ENCODE measurements at places on chromosomes 2 and 18. TPM values are rescaled to one million over a fixed set of nuclear protein-coding genes. Genes with fewer than 3 reads are reported as not detected.

DNA sequence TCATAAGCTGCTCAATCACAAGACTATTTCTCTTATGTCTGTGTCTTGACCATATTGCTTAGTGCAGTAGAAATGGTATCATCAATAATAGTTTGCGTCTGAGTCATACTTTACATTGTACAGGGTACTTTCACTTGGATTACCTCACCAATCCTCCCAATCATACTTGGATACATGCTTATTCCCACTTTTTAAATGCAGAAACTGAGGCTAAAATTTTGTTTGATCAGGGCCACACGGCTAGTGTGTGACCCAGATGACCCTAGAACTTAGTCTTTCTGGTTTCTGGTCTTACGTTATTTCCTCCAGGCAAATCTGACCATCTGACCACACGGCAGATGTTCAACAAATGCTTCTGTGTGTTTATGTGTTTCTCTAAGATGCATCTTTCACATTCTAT is 23.8 kb upstream of the CCL20 start:
- no peak for DNase-seq

DNA sequence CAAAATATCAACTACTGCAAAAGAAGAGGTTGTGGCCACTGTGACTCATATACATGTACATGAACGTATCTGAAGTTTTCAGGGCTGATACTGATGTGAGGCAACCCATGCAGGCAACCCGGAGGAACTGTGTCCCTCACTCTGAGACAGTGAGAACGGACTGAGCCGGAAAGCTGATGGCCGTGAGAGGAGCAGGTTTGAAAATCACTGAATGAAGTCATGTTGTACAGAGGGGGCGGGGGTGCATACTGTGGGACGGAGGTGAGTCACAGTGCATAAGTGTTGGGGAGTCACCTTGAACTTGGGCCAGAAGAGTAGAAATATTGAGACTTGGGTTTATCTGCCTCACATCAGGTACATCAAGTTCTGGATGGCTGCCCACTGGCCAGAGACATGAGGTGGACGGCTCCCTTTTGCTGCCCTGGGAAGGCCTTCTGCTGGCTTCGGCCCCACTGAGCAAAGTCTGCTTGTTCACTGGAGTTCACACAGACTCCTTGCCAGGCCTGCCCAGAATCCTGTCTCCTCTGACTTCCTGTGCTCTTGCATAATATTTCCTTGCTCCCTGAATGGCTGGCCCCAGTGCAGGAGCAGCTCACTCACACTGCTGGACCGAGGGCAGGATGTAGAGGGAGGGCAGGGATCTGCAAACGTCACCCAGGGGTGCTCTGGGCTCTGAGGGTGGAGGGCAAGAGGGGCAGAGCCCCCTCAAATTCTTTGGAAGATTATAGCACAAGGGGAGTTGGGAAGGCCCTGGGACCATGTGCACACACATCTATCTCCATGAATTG is 18.1 kb downstream of the EPAS1 start:
- DNase-seq, result no peak

- no peak for DNase-seq
Measured at GRCh38 chr2:152456262-152456661, 121.3 kb downstream of the FMNL2 start.

GRCh38 chr2:199378948-199379650 is 78.6 kb downstream of the SATB2 start:
- DNase-seq, result no peak

DNA sequence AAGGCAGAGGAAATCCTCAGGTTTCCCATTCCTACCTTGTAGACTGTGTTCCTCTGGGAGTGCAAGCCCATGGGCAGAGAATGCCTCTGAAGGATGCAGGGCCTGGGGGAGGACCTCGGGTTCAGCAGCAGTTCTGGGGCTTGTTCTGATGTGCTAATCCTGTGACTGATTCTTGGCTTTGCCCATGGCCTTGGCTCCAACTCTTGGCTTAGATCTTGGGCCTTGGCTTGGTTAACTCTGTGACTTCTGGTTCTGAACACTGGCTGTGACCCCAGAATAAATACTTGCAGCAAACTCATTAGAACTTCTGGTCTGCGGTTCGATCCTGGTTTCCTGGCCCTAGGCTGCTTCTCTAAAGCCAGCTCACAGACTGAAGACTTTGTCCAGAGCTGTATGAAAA is 366.9 kb upstream of the ZEB2 start:
- no peak for DNase-seq

DNA sequence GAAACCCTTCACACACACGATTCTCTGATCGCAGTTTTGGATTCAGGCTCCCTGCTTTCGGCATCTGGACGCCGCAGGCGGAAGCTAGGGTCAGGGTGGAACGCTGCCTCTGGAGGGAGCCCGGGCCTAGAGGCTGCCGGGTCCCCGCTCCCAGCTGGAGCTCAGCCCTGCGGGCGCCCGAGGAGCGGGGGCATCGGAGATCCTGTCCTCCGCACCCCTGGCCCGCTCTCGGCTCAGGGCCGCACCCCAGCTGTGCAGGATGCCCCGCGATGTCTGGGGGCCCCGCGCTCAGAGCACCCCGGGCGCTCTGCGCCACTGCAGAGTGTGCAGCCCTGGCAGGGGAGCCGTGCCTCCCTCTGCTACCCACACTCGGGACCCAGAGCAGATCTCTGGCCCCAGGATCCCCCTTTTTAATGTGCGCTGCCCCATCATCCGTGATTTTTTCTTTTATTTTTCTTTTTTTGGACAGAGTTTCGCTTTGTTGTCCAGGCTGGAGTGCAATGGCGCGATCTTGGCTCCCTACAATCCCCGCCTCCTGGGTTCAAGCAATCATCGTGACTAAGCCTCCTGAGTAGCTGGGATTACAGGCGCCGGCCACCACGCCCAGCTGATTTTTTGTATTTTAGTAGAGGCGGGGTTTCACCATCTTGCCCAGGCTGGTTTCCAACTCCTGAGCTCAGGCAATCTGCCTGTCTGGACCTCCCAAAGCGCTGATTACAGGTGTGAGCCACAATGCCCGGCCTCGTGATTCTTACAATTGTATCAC is 54.8 kb upstream of the TUBA3E start:
- DNase-seq, result no peak

DNA sequence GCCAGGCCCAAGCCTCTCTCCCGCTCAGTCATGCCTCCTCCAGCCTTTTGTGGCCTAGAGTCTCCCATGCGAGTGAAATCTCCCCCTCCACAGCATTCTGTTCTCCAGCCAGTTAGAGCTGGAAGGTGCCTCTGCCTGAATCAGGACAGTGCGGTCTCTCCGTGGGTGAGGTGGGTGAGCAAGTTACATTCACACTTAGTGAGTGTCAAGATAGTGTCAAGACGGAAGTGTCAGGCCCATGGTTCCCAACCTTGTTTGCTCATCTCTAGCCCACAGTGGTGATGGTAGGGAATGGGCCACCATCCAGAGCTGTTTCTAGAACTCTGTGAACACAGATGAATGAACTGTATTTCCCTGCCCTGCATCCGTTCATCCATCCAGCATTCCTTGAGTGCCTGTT is 59.5 kb downstream of the LPIN1 start:
- no peak for DNase-seq

GRCh38 chr2:219697811-219698747 is 70.6 kb downstream of the SLC4A3 start:
- no peak for DNase-seq

GRCh38 chr2:62208758-62209114 is 12.8 kb downstream of the B3GNT2 start:
- DNase-seq, result no peak

GRCh38 chr2:177262092-177262491 is 2.4 kb downstream of the NFE2L2 start:
- no peak for DNase-seq

DNA sequence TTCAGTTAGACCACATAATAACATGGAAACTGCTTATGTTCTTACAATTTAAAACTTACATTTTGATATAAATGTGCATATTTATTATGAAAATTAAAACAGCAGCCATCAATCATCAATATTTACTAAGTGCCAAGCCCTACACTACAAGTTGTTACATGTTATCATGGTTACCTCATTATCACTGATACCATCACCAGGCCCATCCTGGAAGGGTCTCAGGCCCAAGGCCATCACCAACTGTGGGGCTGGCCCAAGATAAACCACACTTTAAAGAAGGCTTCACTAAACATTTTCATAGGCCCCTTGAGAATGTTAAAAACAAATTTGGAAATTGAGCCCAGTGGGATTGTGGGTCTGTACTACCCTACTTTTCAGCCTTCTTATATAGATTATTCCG is 6.4 kb downstream of the ITSN2 start:
- no peak for DNase-seq

DNA sequence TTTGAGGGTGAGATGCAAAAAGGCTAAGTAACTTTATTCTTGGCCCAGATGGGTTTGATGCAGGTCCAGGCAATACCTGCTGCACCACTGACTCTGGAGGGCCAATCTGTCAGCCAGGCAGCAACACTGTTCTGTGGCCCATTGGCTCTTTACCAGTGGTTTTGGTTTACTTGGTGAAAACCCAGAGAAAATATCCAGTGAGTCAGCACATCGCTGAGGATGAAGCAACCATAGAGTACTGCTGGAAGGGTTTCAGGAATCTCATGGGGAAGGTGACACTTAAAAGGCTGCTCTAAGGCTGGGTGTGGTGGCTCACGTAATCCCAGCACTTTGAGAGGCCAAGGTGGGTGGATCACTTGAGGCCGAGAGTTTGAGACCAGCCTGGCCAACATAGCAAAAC is 192.5 kb upstream of the FAM98A start:
- no peak for DNase-seq

The ACADL gene
- 0.55 TPM for total RNA-seq

The REG3G gene
- total RNA-seq, result not detected

The GALR1 gene
- total RNA-seq, result 4.0 TPM

The CHST9 gene
- total RNA-seq, result 38.9 TPM

All from progenitor cell of endocrine pancreas (in vitro differentiated cells).